ENCODE measurements at places on chromosomes 5 and 9.

DNA sequence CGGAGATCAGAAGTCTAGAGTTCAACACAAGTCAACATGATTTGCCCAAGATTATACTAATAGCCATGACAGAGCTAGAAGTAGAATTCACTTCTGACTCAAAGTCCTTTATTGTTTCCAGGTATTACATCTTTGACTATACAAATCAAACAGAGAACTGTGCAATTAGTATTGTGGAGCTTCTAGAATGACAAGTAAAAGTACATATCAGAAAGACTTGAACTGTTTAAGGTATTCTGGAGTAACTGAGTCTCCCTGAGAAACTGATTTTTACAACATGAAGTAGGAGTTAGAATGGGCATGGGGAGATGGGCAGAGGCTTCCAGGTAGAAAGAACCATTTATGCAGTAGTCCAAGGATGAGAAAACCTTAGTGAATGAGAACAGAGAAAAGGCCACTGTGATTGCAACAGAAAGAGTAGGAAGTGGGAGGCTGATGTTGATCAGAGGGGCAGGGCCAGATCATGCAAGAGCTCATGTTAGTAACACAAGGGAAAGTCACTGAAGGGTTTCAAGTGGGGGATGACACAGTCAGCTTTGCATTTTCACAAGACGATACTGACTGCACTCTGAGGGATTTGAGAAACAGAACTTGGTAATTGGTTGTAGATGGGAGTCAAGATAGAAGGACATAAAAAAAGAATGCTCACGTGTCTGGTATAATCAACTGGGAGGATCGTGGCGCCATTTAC is 280.7 kb downstream of the RFX3 start:
- no peak for DNase-seq

DNA sequence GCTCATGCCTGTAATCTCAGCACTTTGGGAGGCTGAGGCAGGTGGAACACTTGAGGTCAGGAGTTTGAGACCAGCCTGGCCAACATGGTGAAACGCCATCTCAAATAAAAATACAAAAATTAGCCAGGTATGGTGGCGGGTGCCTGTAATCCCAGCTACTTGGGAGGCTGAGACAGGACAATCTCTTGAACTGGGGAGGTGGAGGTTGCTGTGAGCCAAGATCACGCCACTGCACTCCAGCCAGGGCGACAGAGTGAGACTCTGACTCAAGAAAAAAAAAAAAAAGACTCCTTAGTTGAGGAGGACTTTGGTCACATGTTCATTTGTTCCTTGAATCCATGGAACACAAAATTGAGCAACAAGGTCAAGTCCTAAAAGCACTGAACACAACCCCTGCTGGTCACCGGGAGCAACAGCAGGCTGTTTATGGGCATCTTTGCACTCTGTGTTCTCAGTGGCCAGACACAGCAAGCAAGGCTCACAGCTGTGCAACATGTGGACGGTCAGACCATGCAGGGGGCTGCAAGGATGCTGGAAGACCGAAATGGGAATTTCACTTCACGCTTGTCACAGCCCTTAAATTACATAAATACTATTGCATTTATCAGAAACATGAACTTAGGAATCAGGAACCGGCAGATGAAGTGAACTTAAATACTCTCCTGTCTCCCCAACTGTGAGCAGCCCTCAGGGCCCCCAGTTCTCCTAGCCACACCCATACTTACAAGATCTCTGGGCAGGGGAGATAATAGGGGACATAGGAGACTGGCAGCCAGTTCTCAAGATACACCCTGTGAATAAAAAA is 2.8 kb downstream of the GBGT1 start:
- no peak for DNase-seq

- no peak for DNase-seq
Measured at GRCh38 chr5:32206509-32207354, 32.6 kb upstream of the GOLPH3 start.

GRCh38 chr5:151134228-151134627 is 23.4 kb downstream of the ANXA6 start:
- no peak for DNase-seq

- no peak for DNase-seq
Measured at GRCh38 chr5:103667068-103667467, 104.5 kb upstream of the NUDT12 start.

GRCh38 chr5:178309271-178310013 is 76.8 kb upstream of the PHYKPL start:
- DNase-seq, result no peak

DNA sequence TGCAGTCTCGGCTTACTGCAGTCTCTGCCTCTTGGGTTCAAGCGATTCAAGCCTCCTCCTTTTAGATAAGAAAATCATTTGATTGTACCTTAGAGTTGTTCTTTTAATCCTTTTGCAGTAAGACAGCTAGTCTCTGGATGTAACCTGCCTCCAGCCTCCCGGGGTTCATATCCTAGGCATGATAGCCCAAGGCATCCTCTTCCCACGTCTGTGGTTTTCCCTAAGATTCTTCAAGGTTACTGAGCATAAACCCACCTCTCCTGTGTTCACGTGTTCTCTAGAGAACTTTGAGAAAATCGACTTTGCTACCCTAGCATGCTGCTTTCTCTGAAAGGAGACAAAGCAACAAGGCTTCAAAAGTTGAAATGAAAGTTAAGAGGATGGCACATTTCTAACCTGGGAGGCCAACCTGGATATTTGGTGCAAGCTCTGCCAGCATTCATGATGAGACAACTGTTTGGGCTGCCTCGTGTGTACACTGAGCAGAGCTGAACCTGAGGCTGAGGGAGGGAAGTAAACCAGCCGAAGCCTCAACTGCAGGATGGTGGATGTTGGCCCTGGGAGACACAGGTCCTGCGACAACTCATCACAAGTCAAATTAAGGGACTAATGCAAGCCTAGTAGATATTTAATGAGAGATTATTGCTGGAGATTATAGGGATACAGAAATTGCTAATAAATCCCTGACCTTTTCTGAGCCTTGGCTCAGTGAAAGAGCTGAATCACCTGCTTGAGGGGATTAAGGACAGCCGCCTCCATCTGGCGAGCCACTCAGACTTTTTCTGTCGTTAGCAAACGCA is 261.8 kb downstream of the ARHGAP26 start:
- no peak for DNase-seq

DNA sequence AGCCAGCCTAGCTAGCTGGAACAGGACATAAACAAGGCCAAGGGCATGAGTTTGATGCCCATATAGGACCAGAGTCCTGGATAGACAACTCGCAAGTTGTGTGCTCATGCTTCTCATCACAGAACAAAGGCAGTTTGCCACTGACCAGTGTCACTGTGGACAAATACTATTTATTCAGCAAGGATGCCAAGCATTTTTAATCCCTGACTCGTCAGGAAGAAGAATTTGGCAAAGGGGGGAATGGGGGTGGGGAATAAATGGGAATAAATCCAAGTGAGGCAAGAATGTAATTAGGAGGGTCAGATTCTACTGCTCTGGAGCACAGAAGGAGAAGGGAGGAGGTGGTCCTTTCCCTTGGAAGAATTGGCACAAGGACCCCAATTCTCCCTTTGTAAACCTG is 46.8 kb upstream of the ANKRD55 start:
- DNase-seq, result no peak

- no peak for DNase-seq
Measured at GRCh38 chr9:6086006-6086655, 70.7 kb upstream of the RANBP6 start.
